Fibroblast of skin of abdomen (primary cell): ENCODE measurements at places on chromosomes 1 and 21.

- DNase-seq = peak; percentile 87
Observed at GRCh38 chr1:159829822-159830465, 3.3 kb downstream of the SLAMF8 start.

GRCh38 chr1:226735576-226735975, 3.5 kb downstream of the ITPKB start:
- no peak for DNase-seq

DNA sequence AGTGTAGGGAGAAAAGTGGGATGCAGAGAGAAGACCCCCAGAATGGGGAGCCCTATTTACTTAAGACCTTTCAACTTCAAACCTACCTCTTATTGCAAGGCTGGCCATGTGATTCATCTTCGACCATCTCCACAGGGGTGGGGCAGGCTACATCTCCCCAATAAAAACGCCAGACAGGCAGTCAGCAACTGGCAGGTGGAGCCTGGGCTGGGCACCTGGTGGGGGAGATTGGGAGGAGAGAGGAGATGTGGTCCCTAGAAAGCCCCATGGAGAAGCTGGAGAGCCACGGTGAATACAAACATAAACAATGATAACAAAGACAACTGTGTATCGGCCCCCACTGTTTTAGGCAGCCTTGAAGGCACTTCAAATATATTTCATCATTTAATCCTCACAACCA, 336.7 kb upstream of the PROX1 start:
- DNase-seq = no peak

DNA sequence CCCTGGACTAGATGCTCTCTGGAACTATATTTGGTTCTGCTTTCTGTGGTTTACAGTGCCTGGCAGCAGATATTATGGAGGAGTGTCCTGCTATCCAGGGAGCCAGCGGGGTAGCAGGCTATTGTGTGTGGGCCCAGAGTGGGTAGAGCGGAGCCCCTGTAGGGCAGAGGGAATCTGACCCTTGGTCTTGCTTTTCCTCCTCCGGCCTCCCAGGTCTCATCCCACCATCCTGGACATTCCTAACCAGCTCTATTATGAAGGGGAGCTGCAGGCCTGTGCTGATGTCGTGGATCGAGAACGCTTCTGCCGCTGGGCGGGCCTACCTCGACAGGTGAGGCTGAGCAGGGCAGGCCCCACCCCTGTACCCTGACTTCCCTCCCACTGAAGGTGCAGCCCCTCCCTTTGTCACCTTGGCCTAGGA, 9.1 kb downstream of the RHOC start:
- no peak for DNase-seq

DNA sequence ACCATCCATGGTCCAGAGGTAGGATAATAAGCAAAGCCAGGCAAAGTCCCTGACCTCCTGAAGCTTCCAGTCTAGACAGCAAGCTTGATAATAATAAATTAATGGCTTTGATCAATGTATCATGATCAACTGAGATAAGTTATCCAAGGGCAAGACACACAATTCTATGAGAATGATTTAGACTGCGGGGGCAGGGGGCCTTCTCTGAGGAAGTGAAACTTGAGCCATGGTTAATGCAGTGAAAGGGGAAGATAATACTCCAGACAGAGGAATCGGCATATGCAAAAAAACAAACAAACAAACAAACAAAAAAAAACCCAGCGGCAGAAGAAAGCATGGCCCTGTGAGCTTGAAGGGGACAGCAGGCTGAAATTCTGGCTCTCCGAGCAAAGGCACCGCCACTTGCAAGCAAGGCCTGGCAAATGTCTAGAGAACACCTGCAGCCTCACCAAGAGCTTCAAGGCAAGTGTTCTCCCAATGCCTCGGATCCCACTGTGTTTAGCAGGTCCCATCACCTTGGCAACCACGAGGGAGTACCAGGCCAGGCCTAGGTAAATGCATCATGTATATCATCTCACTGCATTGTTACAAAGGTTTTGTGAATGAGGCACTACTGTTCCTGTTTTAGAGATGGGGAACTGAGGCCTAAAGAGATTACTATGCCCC, 24.9 kb downstream of the CSMD2 start:
- DNase-seq = no peak
